ENCODE measurements at places on chromosomes 13 and 19.

DNA sequence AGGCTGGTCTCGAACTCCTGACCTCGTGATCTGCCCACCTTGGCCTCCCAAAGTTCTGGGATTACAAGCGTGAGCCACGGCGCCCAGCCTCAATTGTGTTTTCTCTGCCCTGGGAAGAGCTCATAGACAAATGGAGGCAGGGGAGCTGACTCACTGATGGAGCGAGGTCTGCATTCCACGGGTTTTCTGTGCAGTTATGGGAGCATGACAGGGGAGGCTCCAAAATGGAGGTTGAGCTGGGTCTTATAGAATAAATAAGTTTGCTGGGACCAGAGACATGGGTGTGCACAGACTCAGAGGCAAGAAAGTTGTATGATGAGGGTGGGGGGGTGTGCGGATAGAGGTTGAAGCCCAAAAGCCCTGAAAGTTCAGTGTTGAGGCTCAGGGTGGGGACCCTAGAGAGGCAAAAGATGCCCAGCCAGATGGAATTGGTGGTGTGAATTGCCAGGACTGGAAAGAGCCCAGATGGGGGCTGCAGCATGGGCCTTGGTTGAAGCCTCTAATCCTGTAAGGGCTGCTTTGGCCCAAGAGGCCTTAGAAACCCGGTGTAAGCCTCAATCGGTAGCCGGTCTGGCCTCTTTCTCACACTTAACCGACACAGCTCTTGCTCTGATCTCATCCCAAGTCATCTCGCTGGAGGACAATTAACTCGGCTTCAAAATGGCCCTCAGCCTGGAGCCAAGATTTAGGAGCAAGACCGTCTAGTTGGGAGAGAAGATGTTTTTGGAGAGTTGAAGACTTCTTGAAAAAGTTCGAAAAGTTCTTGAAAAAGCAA is 1.9 kb downstream of the TPM4 start:
- DNase-seq, result peak; percentile 68

DNA sequence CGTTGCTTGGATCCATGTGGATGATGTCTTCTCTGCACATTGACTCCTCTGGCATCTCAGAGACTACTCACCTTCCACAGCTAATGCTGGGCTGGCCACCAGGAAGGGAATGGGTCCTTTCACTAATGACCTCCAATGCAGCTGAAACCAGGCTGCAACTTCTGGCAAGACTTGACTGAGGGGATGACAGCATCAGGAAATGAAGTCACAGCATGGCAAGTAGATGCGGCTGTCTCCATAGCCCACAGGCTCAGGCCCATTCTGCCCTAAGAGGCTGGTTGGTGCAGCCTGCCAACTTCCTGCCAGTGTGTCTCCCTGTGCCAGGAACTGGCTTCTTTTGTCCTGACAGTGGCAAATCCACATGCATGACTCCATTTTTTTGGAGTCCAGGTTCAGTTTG is 467.3 kb downstream of the TSHZ3 start:
- DNase-seq, result no peak

DNA sequence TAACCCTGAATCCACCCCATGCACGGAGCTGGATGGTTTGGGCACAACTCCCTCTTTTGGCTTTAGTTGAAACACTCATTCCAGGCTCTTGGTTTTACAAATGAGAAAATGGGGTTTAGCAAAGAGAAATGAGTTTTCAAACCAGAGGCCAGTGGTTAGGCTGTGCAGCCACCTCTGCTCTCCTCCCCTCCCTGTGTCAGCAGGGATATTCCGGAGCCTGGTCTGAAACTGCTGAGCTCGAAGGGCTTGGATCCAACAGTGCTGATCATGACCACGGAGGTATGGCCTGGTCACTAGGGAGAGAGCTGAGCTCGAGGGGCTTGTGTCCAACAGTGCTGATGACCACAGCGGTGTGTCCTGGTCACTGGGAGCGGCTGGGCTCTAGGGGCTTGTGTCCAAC is 41.5 kb downstream of the ZNF787 start:
- DNase-seq, result no peak

- no peak for DNase-seq
These were observed 11.4 kb downstream of the SLC1A6 start for GRCh38 chr19:14968247-14968646.

DNA sequence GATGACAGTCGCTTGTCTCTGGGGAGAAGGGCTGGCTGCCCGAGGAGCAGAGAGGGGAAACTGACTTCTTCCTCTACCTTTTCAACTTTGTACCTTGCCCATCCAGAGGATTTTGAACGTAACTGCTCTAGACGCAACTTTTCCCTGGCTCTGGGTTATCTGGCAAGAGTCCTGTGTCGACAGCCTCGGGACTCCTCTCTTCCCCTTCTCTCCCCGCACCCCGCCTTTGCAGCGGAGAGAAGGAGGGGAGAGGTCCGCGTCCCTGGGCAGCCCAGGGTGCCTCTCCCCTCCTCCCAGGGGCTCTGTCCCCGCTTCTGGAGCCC is 574 bp downstream of the SH3GL1 start:
- DNase-seq, result no peak
